ENCODE measurements at places on chromosomes 3 and 15.

DNA sequence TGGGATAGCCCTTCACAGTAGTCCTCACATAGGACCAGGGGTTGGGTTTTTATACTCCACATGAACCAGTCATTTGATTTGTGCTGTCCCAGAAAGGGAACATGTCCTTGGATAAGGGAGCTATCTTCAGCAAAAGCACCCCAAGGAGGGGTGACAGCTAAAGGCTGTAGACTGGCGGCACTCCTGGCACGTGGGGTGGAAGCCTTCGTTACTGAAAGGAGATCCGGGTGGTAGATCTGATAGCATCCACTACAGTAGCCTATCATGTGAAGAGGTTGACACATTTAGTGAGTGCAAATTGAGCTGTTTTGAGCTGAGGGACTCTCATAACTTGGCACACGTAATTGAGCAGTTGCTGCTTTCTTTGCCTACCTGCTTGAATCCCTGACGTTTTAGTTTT is 588.8 kb upstream of the GOLIM4 start:
- no peaks in the 10 kb centered on the region for H3K27me3 ChIP-seq
- H3K4me1 ChIP-seq = no peaks in the 10 kb centered on the region
- H3K36me3 ChIP-seq = no peaks in the 10 kb centered on the region
- H3K27ac ChIP-seq = no peak overlapping the region
- no peak overlapping the region for H3K4me3 ChIP-seq

DNA sequence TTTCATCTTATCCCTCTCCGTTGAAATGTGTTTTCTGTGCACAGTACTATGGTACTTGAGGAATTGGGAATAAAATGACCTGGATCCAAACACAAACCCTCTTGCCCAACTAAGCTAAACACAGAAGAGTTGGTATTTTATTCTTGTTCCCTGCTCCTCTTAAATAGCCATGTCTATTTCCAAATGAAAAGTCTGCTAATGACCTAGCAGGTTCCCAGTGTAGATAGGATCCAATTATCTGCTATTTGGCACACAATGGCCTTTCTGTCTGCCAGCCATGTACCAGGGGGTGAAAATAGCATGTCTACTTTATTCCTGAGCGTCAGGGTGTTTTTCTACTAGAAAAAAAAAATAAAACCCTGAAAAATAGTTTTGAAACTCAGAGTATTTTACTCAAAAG is 657.0 kb upstream of the NAALADL2 start:
- DNase-seq = no peak
- no peak overlapping the region for H3K4me3 ChIP-seq
- H3K27ac ChIP-seq = no peak overlapping the region
- H3K4me1 ChIP-seq = no peaks in the 10 kb centered on the region
- H3K27me3 ChIP-seq = peaks cover 4% of the 10 kb centered on the region

DNA sequence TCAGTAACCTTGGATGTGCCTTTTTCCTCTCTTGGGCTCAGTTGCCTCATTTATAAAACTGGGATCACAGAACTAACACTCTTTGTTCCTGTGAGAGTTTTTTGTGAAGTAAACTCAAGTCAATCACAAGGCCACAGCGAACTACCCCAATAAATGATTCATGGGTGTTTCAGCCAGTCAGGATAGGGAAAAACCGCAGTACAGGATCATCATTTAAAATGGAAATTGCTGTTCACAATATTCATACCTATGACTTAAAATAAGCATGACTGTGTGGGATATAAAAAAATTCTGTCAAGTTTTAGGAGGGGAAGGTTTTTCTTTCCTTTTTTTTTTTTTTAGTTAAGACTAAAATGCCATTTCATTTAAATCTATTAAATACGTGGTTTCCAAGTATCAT is 238.1 kb downstream of the CHST2 start:
- no peak overlapping the region for H3K27ac ChIP-seq
- DNase-seq = no peak
- no peaks in the 10 kb centered on the region for H3K27me3 ChIP-seq
- peaks cover 14% of the 10 kb centered on the region for H3K4me1 ChIP-seq

DNA sequence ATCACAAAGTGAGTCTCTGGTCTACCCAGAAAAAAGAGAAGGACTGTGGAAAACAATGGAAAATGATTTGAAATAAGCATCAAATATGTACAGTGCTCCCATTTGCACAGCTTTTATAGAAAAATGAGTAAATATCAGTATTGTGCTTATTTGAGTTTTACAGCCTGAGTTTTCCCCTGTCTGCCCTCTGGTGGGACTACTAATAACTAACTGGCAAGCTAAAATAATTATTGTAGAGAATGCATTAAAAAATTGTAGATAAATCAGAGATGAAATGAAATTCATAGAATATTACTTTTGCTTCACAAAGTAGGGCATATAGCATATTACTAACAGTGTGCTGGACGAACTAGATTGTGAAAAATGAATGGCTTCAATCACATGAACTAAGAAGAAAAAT is 287.1 kb downstream of the NAALADL2 start:
- DNase-seq = no peak
- H3K36me3 ChIP-seq = no peaks in the 10 kb centered on the region
- no peaks in the 10 kb centered on the region for H3K4me1 ChIP-seq
- no peaks in the 10 kb centered on the region for H3K27me3 ChIP-seq
- no peak overlapping the region for H3K27ac ChIP-seq

DNA sequence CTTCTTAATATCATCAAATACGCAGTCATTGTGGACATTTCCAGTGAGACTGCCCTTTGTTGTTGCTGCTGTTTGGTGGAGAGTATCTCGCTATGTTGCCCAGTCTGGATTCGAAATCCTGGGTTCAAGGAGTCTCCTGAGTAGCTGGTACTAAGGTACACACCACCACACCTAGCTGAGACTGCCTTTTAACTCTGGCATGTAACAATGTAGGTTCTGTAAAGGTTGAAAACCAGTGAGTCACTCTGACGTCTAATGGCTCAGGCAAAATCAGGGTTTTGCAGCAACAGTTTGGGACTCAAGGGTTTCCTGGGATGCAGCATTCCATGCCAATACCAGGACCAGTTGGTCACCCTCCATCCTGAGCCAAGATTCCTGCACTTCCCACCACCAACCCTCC is 52.2 kb downstream of the AQP9 start:
- H3K4me3 ChIP-seq = no peak overlapping the region
- H3K27me3 ChIP-seq = peaks cover 17% of the 10 kb centered on the region
- H3K36me3 ChIP-seq = no peaks in the 10 kb centered on the region
- H3K27ac ChIP-seq = no peak overlapping the region
- DNase-seq = no peak
- peaks cover under 1% of the 10 kb centered on the region for H3K4me1 ChIP-seq

DNA sequence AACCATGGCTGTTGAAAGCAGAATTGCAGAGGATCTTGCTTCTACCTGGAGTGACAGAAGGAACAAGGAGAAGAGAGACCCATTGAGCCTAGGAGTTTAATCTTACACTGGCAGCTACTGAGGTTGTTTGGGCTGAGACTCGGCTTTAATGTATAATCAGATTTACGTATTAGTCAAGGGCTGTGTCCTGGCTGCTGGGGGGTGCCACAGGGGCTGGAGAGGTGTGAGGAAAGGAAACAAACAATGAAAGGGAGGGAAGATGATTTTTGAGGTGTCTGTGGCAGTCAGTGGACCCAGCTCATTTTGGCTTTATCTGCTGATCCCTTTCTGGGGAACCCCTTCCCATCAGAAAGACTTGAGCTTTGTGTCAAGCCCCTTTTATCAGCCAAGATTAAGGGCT is 95.7 kb downstream of the PRICKLE2 start:
- no peak for DNase-seq
- H3K4me3 ChIP-seq = no peak overlapping the region
- H3K4me1 ChIP-seq = no peaks in the 10 kb centered on the region
- H3K36me3 ChIP-seq = no peaks in the 10 kb centered on the region
- H3K27ac ChIP-seq = no peak overlapping the region

DNA sequence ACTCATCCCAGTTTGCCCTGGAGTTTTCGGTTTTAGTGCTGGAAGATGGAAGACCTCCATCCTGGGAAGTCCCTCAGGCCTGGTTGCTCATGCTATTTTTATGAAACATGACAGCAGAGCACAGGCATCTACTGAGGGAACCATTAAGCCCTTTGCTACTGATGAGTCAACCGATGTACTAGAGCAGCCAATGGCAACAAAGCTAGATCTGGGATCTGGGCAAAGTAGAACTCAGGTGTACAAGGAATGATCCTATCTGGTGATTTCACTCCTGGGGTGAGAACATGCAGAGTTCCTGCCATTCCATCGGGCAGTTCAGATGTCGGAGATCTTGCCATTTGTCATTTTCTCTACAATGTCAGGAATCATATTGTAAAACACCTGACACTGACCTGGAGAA is 166.2 kb upstream of the NSMCE3 start:
- H3K27ac ChIP-seq = no peak overlapping the region
- H3K4me1 ChIP-seq = no peaks in the 10 kb centered on the region
- no peaks in the 10 kb centered on the region for H3K36me3 ChIP-seq
- H3K27me3 ChIP-seq = peaks cover 6% of the 10 kb centered on the region
